ENCODE measurements at places on chromosomes 3 and 15. TPM values are rescaled to one million over a fixed set of nuclear protein-coding genes. Genes with fewer than 3 reads are reported as not detected.
A peak's percentile ranks its signal among the peaks of the same experiment; 100 is the strongest.

Gene SLC7A14
- total RNA-seq, result 0.44 TPM

Gene BUB1B
- total RNA-seq, result not detected

Gene TLE3
- 91.6 TPM for total RNA-seq

- no peak overlapping the region for H3K27ac ChIP-seq
- no peak for DNase-seq
- no peak overlapping the region for H3K4me3 ChIP-seq
- H3K4me1 ChIP-seq, result no peaks in the 10 kb centered on the region
- H3K27me3 ChIP-seq, result no peaks in the 10 kb centered on the region
- H3K36me3 ChIP-seq, result no peaks in the 10 kb centered on the region
Measured at GRCh38 chr3:76527773-76528172, 512.1 kb upstream of the ROBO2 start.

GRCh38 chr3:71513081-71513480 is 70.4 kb downstream of the FOXP1 start:
- no peaks in the 10 kb centered on the region for H3K4me1 ChIP-seq
- H3K27ac ChIP-seq, result no peak overlapping the region
- DNase-seq, result no peak
- H3K27me3 ChIP-seq, result no peaks in the 10 kb centered on the region

DNA sequence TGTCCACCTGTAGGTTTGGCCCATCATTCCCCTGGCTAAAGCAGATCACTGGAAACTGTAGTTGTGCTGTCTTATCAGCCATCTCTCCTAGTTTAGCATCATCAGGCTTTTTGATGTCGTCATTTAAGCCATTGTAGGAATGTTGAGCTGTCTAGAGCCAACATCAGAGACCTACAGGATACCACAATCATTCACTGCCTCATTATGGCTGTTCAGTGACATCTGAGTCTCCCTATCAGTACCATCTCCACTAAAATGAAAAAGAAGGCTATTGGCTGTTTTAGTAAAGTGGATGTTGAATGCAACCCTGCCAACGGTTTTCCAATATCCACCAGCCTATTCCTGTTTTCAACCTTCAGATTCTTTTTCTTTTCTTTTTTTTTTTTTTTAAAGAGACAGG is 29.2 kb downstream of the RLBP1 start:
- H3K36me3 ChIP-seq, result peaks cover 16% of the 10 kb centered on the region
- H3K4me1 ChIP-seq, result no peaks in the 10 kb centered on the region
- H3K27ac ChIP-seq, result no peak overlapping the region
- H3K27me3 ChIP-seq, result no peaks in the 10 kb centered on the region

DNA sequence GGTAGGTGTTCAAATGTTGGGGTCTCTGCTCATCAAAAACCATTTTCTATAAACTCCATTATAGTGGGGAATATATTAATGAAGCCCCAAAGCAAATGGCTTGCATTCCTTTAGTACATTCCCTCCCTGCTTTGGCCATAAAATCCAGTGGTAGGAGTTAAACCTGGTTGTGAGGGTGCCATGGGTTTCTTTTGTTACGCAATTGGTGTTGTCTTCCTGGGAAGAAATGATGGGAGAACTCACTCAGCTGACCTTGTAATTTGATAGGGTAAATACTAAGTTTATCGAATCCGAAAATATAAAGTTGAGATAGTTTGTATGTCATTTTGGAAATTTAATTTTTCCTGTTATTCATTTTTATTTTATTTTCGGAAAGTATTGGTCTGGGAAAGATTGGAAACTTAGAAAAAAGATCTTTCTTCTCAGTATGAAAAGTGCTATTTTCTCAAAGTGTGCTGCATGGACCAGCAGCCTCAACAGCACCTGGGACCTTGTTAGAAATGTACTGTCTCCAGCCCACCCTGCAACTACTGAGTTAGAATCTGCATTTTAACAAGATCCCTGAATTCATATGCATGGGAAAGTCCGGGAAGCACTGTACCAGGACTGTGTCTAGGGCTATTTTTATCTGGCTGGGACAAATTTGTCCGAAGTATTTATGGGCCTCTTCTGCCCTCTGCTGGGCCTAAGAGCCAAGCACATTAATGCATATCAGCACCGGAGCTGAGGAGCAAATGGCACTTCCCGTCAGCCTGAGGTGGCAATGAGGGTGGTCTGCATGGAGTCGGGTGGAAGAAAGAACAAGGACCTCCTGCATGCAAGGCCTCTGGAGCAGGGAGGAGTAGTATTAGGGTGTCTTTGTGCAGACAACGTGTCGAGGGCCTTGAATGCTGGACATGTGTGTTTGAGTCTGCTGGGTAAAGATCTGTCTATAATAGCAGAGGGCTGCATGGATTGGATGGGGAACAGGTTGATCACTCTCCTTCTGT is 54.7 kb downstream of the FAM81A start:
- no peaks in the 10 kb centered on the region for H3K36me3 ChIP-seq
- no peaks in the 10 kb centered on the region for H3K4me1 ChIP-seq
- no peak overlapping the region for H3K4me3 ChIP-seq
- peak; percentile 20 for DNase-seq
- H3K27ac ChIP-seq, result no peak overlapping the region
- no peaks in the 10 kb centered on the region for H3K27me3 ChIP-seq

GRCh38 chr3:156964577-156964976 is 138.4 kb downstream of the LEKR1 start:
- H3K4me1 ChIP-seq, result no peaks in the 10 kb centered on the region
- H3K27ac ChIP-seq, result no peak overlapping the region
- no peaks in the 10 kb centered on the region for H3K36me3 ChIP-seq
- H3K27me3 ChIP-seq, result no peaks in the 10 kb centered on the region
- DNase-seq, result no peak
- no peak overlapping the region for H3K4me3 ChIP-seq

- no peaks in the 10 kb centered on the region for H3K27me3 ChIP-seq
- no peak overlapping the region for H3K27ac ChIP-seq
- H3K36me3 ChIP-seq, result no peaks in the 10 kb centered on the region
- DNase-seq, result no peak
Measured at GRCh38 chr3:148878095-148878494, 13.0 kb downstream of the CPA3 start.

- H3K27ac ChIP-seq, result peak overlapping the region; percentile 99
- H3K36me3 ChIP-seq, result no peaks in the 10 kb centered on the region
- DNase-seq, result no peak
- no peaks in the 10 kb centered on the region for H3K27me3 ChIP-seq
- peak overlapping the region; percentile 47 for H3K4me3 ChIP-seq
Measured at GRCh38 chr3:52055537-52056351, 627 bp downstream of the DUSP7 start.

DNA sequence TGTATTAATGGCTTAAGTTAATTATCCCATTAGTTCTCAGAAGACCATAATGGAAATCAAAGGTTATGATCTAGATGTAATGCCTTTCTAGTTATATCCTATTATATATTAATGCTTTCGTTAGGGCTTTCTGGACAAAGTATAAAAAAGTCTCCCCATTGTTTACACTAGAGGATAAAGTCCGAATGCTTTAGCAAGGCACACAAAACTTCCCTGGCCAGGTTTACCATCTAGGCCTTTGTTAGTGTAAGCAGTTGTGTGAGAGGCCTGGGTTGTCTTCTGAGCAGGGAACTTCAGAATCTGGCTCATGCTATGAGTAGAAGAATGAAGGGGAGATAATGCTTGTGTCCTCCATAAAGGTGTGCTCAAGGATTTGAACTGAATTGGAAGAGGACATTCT is 106.3 kb upstream of the MEIS2 start:
- no peaks in the 10 kb centered on the region for H3K27me3 ChIP-seq
- no peak for DNase-seq
- no peak overlapping the region for H3K27ac ChIP-seq
- H3K4me3 ChIP-seq, result no peak overlapping the region
- H3K4me1 ChIP-seq, result no peaks in the 10 kb centered on the region
- H3K36me3 ChIP-seq, result no peaks in the 10 kb centered on the region

DNA sequence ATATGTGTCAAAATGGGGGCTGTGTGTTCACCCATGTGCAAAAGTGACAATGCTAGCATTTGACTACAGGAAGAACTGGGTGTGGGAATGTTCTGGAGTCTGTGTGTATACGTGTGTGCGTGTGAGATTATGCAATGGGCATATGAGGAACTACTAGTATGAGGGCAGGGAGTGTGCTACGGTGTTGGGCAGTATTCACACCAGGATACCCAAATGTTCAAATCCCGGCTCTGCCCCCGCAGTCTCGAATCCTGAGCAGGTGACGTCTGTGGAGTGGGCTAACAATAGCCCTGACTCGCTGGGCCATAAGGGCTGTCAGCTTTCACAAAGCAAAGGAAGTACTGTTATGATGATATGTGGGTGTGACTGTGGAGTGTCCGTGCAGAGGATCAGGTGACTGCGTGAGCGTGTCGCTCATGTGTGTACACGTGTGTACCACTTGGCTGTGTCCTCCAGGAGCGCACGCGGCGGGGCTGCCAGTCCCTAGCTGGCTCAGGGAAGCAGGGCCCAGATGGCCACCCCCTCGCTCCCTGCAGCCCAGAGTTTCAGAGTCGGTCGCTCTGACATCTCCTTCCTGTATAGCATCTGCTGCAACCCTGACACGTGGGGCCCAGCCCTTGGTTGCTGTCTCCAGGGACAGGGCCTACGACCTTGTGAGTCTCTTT is 27.2 kb downstream of the IQSEC1 start:
- no peaks in the 10 kb centered on the region for H3K36me3 ChIP-seq
- H3K4me1 ChIP-seq, result no peaks in the 10 kb centered on the region
- no peak overlapping the region for H3K4me3 ChIP-seq
- peak; percentile 47 for DNase-seq
- H3K27me3 ChIP-seq, result no peaks in the 10 kb centered on the region

- H3K27ac ChIP-seq, result peak overlapping the region; percentile 33
- no peak overlapping the region for H3K4me3 ChIP-seq
- no peaks in the 10 kb centered on the region for H3K27me3 ChIP-seq
- no peaks in the 10 kb centered on the region for H3K36me3 ChIP-seq
- no peak for DNase-seq
Measured at GRCh38 chr3:100005665-100006393, 108.5 kb downstream of the FILIP1L start.

- H3K4me3 ChIP-seq, result no peak overlapping the region
- H3K36me3 ChIP-seq, result no peaks in the 10 kb centered on the region
- H3K4me1 ChIP-seq, result no peaks in the 10 kb centered on the region
Measured at GRCh38 chr15:75232826-75233503, 25.2 kb upstream of the GOLGA6C start.

- DNase-seq, result no peak
- no peak overlapping the region for H3K4me3 ChIP-seq
- H3K27ac ChIP-seq, result no peak overlapping the region
- H3K36me3 ChIP-seq, result no peaks in the 10 kb centered on the region
Measured at GRCh38 chr3:128218548-128219257, 65.4 kb downstream of the EEFSEC start.

DNA sequence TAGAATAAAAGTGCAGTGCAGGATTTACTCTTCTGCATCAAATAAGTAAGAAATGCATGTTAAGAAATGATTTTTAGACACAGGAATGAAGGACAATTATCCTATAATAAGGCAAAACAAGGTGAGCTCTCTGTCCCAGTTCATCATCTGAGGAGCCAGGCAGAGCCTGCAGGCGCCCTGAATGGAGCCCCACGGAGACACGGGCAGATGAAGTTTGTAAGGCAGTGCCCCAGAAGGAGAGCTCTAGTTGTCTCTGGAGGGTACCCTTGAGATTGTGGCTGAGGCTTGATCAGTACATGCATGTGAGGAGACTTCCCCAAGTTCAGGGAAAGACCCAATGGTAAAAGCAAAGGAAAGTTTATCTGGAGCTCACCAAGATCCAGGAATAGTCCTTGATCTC is 50.3 kb downstream of the ATP10A start:
- H3K4me1 ChIP-seq, result no peaks in the 10 kb centered on the region
- no peak overlapping the region for H3K27ac ChIP-seq
- no peaks in the 10 kb centered on the region for H3K36me3 ChIP-seq
- DNase-seq, result no peak
- H3K27me3 ChIP-seq, result no peaks in the 10 kb centered on the region

GRCh38 chr3:131082246-131082645 is 55.6 kb downstream of the NEK11 start:
- no peak overlapping the region for H3K27ac ChIP-seq
- no peaks in the 10 kb centered on the region for H3K27me3 ChIP-seq
- H3K4me3 ChIP-seq, result no peak overlapping the region
- no peak for DNase-seq
- no peaks in the 10 kb centered on the region for H3K36me3 ChIP-seq

DNA sequence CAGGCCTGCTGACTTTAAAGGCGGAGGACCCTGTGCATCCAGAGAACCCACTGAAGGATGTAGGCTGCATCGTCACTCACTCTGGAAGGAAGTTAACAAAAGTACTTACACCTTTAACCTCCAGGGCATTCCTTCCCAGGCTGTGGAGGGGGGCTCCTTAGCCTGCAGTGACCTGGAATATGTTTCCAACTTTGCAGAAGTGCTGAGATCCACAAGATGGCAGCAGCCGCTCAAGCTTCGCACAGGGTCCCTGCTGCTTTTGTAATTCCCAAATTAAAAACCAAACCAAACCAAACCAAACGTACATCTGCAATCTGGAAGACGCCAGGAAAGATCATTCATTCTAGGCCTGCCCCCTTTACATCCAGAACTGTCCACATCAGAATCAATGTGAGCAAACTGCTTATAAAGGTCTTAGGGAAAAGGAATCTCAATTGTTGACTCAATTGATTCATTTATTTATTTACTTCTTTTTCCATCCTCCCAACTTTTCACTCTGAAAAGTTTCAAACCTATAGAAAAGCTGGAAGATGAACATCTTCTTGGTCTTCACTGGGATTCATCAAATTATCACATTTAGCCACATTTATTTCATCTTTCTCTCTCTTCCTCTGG is 70.5 kb upstream of the KLHL25 start:
- no peak for DNase-seq
- H3K4me3 ChIP-seq, result no peak overlapping the region
- H3K36me3 ChIP-seq, result no peaks in the 10 kb centered on the region
- H3K4me1 ChIP-seq, result no peaks in the 10 kb centered on the region
- H3K27me3 ChIP-seq, result no peaks in the 10 kb centered on the region
- H3K27ac ChIP-seq, result no peak overlapping the region

- H3K4me1 ChIP-seq, result peaks cover 25% of the 10 kb centered on the region
- peaks cover 18% of the 10 kb centered on the region for H3K27me3 ChIP-seq
- no peak overlapping the region for H3K27ac ChIP-seq
- H3K4me3 ChIP-seq, result no peak overlapping the region
- no peak for DNase-seq
- H3K36me3 ChIP-seq, result no peaks in the 10 kb centered on the region
Measured at GRCh38 chr15:73928971-73929627, 2.8 kb downstream of the LOXL1 start.

GRCh38 chr3:139638518-139638917 is 39.3 kb downstream of the NMNAT3 start:
- H3K27me3 ChIP-seq, result no peaks in the 10 kb centered on the region
- no peaks in the 10 kb centered on the region for H3K4me1 ChIP-seq
- H3K4me3 ChIP-seq, result no peak overlapping the region
- no peak overlapping the region for H3K27ac ChIP-seq
